ENCODE measurements at places on chromosomes 16 and 17.
A peak's percentile ranks its signal among the peaks of the same experiment; 100 is the strongest.

GRCh38 chr17:47291242-47291873 lies 32.4 kb upstream of the EFCAB13 start:
- no peak for DNase-seq

GRCh38 chr16:70694868-70695218 lies 9.0 kb upstream of the MTSS2 start:
- no peak for DNase-seq

- peak; percentile 76 for DNase-seq
Observed at GRCh38 chr17:82332669-82333278, 792 bp downstream of the SECTM1 start.

- DNase-seq = no peak
Observed at GRCh38 chr16:29107299-29107698, 122.4 kb downstream of the LAT start.

- DNase-seq = peak; percentile 84
Observed at GRCh38 chr17:79042421-79043190, 18.6 kb downstream of the C1QTNF1 start.

DNA sequence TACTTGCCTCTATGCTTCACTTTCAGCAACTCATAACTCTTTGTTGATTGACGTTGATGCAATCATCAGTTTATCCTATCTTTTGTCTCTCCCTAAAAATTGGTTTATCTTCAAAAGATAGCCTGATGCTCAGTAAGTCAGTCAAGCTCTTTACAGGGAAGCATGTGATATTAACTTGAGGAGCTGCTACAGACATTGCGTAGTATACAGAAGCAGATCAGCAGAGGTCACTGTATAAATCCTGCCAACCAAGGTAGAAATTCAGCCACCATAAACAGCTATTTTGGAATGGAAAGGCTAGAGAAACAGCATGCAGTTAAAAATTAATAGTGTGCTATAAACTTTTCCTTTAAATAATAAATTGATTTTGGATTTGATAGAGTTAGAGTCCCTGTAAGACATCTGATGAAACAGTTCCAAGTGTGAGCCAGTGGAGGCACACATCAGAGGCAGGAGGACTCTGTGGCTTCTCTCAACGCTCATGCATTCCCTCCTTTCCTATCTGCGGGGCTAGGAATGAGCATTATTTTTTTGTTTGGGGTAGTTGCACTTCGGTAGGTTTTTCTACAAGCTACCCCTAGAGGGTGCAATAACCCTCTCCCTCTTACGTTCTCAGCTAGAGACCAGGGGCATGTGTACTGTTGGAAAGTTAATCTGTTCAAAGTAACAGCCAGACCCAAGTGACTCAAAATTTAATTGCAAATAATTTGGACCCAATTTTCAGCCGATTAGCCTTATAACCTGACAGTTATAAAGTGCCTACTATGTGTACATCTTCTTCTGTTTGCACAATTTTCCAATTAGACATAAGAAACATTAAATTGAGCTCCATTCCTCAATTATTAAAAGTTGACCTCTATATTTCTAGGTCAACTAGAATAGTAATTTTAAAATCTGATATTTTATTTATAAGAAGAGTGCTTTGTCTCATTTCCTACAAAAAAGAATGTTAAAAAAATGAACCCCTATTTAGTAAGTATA lies 647.7 kb upstream of the SOX9 start:
- no peak for DNase-seq

GRCh38 chr16:275786-276232 lies at the start of gene RGS11:
RGS11 (minus strand) TSS chr16:275944; CDS start chr16:275911, 33 bp downstream.
- DNase-seq = no peak

- DNase-seq = peak; percentile 76
Observed at GRCh38 chr16:75420987-75421819, 12.1 kb downstream of the CFDP1 start.

DNA sequence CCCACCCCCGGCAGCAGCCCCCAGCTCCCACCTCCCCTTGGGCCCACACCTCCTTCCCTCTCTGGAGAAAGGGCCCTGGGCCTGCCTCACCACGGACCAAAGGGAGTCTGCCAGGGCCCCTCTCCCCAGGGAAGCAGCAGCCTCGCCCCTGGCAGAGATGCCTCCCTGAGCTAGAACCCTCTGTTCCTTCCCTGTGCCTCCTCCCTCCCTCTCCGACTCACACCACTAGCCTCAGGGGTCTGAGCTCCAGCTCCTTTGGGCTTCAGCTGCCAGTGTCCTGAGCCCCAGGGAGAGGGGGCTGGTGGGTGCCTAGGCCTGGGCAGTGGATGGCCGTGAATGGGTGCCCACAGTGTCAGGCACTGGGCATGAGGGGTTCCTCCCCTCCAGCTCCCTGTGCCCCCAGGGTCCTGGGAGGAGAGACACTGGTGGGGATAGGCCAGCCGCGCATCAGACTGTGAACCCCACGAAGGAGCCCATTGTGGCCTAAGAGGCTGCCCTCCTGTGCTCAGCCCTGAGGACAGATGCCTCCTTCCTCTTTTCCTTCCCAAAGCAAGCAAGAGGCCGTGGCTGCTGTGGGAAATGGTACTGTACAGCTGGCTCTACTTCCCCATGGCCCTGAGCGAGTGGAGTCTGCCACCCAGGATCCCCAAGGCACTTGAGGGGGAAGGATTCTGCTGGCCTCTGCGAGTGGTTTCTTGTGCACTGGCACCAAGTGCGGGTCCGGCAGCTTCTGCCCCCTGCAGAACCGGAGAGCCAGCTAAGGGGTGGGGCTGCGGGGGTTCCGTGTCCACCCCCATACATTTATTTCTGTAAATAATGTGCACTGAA lies 20.7 kb downstream of the MMP15 start:
- DNase-seq = no peak

- DNase-seq = peak; percentile 87
Observed at GRCh38 chr17:73998653-73999645, 204.5 kb upstream of the RPL38 start.

DNA sequence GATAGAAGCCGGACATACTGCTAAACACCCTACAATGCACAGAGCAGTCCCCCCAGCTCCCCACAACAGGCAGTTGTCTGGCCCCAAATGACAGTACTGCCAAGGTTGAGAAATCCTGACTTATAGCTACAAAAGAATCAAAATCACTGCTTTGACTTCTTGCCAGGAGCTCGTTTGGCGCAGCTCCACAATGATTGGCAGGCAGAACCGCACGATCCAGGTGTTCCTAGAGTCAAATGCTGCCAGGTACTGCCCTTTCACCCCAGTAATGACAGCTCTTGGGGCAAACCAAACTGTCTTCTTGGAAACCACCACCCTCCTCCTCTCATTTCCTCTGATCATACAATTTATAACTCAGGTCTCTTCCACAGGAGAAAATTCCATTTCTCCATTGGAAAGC lies 2.2 kb upstream of the TMC5 start:
- DNase-seq = no peak

DNA sequence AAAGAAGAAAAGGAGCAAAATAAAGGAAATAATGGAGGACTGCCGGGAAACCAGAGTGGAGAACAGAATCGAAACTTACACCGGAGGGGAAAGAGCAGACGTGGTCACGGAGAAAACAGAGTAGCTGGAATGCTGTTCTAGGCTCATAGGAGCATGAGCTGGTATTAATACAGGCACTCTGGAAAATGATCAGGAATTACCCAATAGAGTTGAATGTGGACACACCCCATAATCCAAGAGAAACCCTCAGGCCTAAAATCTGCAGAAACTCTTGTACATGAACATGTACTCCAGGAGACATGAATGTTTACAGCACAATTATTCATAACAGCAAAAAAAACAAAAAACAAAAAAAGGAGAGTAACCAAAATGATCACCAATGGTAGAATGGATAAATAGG lies 77.7 kb downstream of the RPH3AL start:
- DNase-seq = no peak

GRCh38 chr17:74779948-74780400 lies 3.8 kb upstream of the NAT9 start:
- peak; percentile 92 for DNase-seq

DNA sequence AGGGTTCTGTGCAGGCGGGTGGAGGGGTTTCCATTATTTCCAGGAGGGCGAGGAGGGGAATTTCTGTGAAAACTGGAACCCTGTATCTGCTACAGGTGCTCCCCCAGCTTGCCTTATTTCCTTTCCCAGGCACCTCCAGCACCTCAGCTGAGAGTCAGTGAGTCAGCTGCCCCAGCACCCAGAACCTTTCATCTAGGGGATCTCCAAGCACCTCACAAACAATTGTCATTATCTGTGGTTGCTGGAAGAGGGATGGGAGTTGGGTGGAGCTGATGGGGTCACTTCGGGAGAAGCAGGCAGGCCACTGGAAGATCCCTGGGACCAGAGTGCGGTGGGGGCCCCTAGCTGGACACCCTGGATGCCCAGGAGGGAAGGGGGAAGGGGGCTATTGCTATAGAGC lies 10.0 kb upstream of the CLUH start:
- peak; percentile 67 for DNase-seq

GRCh38 chr17:40059729-40060475 lies 2.9 kb upstream of the THRA start:
- DNase-seq = no peak

DNA sequence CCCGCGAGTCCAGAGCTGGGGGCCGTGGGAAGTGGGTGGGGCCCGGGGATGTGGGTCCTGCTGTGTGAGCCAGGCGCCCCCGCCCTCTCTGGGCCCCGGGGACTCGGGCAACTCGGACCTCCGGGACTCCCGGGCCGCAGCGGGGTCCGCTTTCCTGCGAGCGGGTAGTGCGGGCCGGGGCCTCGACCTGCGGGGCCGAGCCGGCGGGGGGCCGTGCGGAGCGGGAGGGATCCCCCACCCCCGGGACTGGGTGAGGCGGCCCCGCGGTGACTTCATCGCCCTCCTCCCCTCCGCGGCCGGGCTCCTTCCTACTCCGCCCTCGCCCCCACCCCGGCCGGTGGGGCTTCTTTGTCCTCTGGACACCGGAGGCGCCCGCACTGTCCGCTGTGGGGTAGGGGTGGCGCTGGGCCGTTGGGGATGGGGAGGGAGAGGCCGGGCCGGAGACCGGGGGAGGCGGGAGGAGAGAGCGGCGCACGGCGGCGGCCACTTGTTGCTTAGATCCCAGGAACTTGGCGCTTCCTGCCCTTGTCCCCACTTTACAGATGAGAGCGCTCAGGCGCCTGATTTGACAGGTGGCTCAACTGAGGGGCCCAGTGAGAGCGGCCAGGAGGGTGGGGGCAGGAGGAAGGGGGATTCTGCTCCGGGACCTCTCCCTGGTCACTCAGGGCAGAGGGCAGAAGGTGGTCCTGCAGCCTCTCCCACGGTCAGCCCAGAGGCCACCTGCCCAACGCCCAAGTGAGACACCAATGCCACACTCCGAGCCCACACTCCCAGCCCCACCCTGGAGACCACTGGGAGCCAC lies 874 bp downstream of the CMTM3 start:
- DNase-seq = peak; percentile 83

DNA sequence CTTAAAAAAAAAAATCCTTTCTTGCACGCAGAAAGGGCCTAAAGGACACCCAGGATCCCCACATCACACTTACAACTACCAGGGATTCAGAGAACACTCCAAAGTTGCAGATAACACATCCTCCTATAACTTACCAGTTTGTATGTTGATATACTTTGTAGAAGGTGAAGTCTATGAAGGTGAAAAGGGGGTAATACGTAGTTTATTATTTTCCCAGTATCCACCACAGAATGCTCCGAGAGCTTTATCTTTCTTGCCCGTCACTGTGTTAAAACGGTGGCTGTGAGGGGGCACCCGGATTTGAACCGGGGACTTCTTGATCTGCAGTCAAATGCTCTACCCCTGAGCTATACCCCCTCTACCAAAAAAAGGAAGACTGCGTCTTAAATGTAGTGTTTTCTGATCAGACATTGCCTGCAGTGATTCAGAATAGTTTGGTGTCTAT lies 7.9 kb upstream of the RPL23 start:
- no peak for DNase-seq

DNA sequence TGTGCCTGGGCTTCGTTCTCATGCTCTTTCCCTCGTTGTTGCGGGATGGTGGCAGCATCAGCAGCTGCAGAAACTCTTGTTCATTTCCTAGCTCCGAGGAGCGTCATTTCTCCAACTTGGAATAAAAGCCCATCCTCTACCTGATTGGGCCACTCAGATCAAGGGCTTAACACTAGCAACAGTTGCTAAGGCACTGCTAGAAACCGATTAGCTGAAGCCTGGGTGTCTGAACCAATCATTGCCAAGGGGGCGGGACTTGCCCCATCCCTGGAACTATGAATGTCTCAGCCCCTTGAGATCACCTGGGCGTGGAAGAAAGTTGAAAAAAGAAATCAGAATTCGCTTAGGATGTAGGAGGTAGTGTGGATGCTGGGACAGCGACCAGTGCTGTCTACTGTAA lies 145.3 kb downstream of the FOXL1 start:
- DNase-seq = no peak

- peak; percentile 77 for DNase-seq
Observed at GRCh38 chr17:39069114-39069756, 82.2 kb downstream of the PLXDC1 start.

- DNase-seq = no peak
Observed at GRCh38 chr17:45923511-45924268, 29.3 kb downstream of the MAPT start.

- DNase-seq = no peak
Observed at GRCh38 chr17:30173649-30174048, 57.0 kb downstream of the NSRP1 start.

DNA sequence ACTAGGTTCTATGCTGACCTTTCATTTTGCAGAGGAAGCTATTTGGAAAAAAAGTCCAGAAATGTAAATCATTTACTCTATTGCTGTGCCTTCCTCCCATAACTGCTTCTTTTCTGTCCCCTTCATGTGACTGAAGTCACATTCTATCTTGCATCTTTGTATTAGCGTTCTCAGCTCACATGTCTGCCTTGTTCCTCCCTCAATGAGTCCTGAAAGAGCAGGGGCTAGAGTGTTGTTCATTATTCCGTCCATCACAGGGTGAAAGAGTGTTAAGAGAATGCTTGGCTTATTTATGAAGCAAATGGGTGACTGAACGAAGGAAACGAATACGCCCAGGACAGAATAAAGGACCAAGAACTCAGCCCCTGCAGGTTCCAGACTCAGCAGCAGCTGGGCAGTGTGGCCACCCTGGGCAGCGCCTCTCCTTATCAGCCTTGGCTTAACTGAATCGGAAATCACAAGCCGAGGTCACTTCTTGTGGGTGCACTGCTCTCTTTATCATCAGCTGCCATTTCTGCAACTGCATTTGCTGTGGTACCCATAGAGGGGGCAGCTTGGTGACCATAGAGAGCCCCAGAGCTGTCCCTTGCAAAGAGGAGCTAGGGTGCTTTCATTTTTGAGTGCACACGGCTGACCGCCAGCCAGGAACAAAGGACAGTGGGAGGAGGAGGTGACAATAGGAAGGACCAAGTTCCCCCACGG lies 1.8 kb upstream of the PIK3R6 start:
- DNase-seq = no peak

Measured in activated CD4-positive, alpha-beta T cell treated with anti-CD3 and anti-CD28 coated beads, Interleukin-2, amount 10 ng/mL, durations not matched to agents 24 days and 14 days (primary cell).